ENCODE measurements at places on chromosomes 12 and 14. TPM values are rescaled to one million over a fixed set of nuclear protein-coding genes. Genes with fewer than 3 reads are reported as not detected.

The TMEM253 gene
- 62.3 TPM for polyA plus RNA-seq

The PLCZ1 gene
- not detected for polyA plus RNA-seq

DNA sequence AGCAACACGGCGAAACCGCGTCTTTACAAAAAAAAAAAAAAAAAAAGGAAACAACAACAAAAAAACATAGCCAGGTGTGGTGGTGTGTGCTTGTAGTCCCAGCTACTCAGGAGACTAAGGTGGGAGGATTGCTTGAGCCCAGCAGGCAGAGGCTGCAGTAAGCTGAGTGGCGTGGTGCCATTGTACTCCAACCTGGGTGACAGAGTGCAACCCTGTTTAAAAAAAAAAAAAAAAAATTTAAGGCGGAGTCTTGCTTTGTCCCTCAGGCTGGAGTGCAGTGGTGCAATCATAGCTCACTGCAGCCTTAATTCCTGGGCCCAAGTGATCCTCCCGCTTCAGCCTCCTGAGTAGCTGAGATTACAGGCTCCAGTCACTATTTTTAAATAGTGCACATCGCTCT, 18.2 kb upstream of the FIGNL2 start:
- peak; percentile 49 for DNase-seq

DNA sequence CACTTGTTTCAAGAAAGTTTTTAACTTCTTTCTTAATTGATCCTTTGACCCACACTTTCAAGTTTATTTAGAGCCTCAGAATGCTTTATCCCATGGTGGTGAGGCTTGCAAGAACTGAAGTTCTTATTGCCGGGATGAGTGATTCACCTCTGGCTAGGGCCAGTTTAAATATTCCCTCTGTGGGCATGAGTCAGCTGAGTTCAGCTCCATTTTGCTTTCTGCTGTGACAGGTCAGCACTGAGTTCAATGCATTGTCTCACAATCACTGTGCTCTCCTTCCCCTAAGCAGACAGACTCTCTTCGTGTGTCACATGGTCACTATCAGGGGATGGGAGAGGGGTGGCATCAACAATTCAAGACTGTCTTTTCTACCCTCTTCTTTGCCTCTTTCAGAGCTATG, 514.6 kb upstream of the FBXO33 start:
- no peak for DNase-seq

GRCh38 chr14:67984274-67984673, 164.7 kb downstream of the RAD51B start:
- DNase-seq: no peak

The HSP90AA1 gene
- 661 TPM for polyA plus RNA-seq

DNA sequence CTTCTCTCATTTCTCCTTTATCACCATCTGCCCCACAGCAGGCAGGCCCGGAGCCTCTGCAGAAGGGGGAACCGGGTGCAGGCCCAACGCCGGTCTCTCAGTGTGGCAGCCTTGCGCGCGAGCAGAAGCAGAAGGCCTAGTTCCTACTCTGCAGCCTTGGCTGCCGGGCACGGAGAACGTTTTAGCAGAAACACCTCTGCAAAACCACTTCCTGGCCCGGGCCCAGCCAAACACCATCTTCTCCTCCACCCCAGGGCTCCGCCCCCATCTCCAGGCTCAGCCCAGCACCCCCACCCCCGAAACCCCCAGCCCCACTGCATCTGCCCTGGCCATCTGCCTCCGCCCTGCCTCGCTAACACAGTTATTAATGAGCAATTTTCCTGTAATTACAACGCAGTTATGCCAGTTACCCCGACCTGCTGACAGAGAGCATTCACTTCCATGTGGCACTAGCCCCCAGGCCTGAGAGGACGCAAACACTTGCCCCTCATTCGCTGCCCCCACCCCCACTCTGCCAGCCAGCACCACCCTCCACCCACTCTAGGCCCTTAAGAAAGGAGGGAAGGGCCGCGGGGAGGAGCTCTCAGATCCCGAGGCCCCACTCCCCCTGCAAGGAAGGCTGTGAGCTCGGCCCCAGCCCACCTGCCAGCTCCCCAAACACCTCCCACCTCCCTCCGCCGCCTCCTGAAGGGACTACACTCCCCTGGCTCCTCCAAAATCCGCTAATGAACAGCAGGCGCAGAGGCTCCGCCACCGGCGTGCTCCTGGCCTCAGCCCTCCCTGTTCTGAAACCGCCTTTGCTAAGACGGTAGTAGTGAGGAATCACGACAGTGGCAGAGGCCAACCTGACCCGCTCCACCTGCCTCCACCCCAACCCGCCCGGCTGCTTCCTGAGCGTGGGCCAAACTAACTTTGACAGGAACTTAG, 44.7 kb upstream of the FBRSL1 start:
- no peak for DNase-seq

- no peak for DNase-seq
Observed at GRCh38 chr14:68634874-68635595, 157.8 kb downstream of the ZFP36L1 start.

- DNase-seq: peak; percentile 46
Observed at GRCh38 chr14:67514650-67515385, 18.3 kb upstream of the PLEKHH1 start.

GRCh38 chr14:103257211-103257962, 76.7 kb upstream of the EIF5 start:
- DNase-seq: no peak

DNA sequence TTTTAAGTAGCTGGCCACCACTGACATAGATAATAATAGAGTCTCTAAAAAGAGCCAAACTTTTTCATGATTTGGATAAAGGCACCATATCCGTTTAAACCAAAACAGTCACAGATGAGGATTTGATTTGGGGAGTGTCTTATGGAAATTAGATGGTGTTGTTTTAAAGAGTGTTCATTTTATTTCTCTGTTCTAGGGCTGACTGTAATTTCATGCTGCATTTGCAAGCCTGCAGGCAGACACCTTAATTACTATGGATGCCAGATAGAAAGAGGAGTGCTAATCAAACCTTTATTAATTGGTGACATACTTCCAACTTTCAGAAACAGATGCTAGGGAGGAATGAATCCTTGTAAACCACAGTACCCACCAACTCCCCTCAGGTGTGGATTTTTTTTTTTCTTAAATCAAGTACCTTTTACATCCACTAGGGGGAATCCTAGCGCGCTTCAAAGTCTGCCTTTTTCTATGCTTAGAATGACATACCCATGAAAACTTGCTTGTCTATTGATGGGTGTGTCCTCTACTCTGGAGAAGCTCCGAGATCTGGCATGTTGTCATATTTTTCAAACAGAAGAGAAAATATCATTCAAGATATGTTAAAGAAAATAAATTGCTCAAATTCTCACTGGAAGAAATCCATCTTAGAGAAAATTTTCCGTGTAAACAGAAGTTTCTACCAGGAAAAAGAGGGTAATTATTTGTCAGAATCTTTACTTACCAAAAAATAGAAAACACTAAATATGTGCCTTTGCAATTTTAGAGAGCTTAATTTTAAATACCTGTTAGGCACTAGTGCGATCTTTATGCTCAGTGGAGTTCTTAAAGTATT, 14.2 kb upstream of the PLXNC1 start:
- peak; percentile 63 for DNase-seq

DNA sequence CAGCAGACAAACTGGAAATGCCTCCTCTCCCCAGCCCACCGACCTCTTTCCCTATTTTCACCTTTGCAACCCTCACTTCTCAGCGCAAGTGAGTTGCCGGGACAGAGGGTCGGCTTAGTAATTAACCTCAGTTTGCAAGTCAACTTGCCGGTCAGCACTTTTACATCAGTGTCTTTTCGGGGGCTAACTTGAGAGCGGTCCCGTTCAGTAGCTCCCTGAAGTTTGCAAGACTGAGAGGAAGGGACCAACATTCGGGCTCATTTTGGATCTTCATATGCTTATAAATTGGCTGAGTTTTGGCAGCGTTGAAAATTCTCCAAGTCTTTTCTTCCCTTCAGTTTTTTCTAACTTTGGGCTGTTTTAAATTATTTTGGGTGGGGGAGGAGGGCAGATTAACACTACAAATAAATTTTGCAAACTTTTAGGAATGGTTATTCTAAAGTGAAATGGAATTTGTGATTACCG, 846 bp downstream of the BRMS1L start:
- DNase-seq: no peak

GRCh38 chr14:68513838-68514607, 278.8 kb downstream of the ZFP36L1 start:
- DNase-seq: no peak

The PLEKHD1 gene
- 0.03 TPM for polyA plus RNA-seq

The FOXN4 gene
- 0.10 TPM for polyA plus RNA-seq

- no peak for DNase-seq
Observed at GRCh38 chr12:132238488-132238854, 90.9 kb downstream of the GALNT9 start.

The DEPDC4 gene
- polyA plus RNA-seq: 5.5 TPM

GRCh38 chr12:104306943-104307654, 3.6 kb downstream of the EID3 start:
- no peak for DNase-seq

DNA sequence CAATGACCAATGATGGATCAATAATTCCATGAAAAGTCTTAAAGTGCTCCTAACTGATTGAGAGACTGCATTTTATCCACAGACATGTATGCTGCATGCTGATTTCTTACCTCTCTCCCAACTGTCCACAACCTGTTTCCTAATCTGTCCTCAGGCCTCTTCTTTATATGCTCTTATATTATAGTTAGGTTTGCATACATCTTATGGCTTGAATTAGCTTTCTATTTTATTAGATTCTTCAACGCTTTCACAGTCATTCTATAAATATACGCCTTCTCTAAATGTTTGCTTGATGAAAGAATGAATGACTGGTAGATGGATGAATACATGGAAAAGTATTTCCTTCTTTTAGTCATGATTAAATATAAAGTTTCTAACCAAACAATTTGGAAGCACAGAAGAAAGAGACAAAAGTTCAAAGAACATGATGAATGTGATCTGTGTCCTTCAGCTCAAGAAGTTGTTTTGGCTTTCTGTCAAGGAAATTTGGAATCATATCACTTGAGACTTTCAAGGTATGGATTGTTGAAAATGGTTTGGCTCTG, 91.8 kb upstream of the NPAS3 start:
- DNase-seq: no peak

DNA sequence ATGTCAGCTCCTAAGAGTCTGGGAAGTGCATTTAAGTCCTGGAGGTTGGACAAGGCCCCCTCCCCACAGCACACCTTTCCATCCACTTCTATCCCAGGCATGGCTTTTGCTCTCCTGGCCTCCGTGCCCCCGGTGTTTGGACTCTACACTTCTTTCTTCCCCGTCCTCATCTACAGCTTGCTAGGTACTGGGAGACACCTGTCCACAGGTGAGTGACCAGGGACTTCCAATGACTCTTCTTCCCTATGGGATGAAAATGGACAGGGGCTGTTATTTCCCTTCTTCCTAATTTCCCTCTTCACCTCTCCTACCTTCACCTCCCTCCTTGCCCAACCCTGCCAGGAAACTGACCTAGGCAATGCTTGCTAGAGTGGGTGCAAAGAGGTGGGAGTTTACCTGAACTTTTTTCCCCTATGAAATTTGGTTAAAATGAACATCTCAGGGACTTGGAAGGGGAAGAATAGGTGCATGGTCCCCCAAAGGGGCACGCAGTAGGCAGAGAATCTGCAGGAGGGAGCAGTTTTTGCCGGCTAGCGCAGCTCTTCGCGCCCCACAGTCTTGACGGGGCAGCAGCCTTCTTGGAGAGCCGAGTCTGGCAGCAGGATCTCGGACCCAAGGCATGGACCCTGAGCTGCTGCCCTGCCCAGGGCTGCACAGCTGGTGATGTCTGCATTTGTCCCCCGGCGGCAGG, 9.2 kb downstream of the ARHGEF25 start:
- DNase-seq: no peak

GRCh38 chr14:78344290-78344689, 174.1 kb downstream of the NRXN3 start:
- DNase-seq: no peak
